ENCODE measurements at places on chromosomes 13 and 19.

- no peak for DNase-seq
These were observed 25.8 kb upstream of the CYP2S1 start for GRCh38 chr19:41166944-41167804.

DNA sequence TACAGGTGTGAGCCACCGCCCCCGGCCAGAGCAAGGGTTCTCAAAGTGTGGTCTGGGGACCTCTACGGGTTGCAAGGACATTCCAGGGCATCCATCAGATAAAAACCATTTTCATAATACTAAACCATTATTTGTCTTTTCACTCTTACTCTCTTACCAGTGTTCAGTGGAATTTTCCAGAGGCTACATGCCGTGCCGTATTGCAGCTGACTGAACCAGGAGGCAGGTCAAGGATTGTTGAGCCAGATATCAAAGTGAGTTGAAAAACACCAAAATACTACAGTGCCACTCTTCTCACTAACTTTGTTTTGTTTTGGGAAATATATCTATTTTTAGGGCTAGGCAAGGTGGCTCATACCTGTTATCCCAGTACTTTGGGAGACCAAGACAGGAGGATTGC is 7.2 kb upstream of the PNMA8B start:
- DNase-seq: no peak

DNA sequence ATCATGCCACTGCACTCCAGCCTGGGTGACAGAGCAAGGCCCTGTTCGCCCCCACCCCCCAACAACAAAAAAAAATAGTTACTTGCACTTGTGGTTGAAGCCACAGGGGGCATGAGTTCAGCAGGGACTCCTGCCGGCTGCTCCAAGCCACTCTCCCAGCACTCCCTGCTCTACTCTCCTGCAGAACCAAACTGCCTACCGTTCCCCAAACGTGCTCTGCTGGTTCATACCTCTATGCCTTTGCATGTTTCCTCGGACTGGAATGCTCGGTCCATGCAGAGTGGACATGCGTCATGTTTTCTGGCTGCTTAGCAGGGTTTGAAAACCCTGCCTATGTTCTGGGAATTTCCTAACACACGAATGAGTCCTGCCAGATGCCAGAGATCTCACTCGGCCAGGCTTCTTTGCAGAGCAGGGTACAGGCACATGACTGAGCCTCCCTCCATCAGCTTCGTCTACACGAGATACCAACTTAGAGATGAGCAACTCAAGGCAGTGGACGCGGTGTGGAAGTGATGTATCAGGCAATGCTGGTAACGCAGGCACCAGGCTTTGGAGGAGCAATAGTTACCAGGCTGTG is 8.5 kb upstream of the SLC25A15 start:
- no peak for DNase-seq

DNA sequence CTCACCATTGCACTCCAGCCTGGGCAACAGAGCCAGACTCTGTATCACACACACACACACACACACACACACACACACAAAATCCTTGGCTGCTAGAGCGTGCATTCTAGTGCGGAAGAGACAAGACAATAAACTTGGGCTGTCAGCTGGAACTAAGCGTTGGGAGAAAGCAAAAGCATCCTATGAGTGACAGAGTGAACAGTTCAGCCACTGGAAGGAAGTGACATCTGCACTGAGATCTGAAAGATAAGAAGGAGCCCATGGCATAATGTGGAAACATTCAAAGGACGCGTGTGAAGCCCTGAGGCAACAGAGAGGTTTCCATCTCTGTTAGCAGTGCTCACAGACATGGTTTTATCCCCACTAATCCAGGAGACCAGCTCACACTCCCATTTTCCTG is 3.5 kb upstream of the SLC1A5 start:
- no peak for DNase-seq

DNA sequence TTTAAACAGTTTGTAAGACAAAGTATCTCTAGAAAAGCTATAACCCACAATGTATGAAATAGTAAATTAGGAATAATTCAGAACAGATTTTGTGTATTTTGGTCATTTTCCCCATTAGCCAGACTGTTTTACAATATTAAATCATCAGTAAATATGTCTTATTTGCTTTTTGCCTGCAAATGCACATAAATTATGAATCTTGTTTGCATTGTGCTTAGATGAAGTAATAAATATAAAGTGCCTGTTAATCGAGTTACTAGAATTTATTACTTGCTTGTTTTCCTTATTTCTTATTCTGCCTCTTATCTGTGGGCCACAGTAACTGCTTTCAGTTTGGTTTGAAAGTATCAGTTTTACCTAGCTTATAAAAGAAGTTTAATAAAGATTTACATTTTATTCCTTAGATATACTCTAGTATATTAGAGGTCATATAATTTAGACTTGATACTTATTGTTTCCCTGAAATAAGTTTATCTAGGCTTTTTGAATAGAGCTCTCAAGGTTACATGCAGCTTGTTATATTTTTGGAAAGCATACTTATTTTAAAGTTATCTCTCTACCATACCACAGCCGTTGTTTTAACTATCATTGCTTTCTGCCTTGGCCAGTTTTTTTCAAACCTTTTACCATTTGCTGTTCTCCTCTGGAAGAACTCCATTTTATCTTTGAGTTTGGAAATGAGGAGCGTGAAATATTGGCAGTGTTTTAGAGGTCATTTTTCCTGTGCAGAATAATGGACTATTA is 238.0 kb downstream of the NBEA start:
- no peak for DNase-seq

Measured in activated CD8-positive, alpha-beta memory T cell treated with anti-CD3 and anti-CD28 coated beads for 1 hour (primary cell).